ENCODE measurements at places on chromosomes 11 and 22. TPM values are rescaled to one million over a fixed set of nuclear protein-coding genes. Genes with fewer than 3 reads are reported as not detected.

DNA sequence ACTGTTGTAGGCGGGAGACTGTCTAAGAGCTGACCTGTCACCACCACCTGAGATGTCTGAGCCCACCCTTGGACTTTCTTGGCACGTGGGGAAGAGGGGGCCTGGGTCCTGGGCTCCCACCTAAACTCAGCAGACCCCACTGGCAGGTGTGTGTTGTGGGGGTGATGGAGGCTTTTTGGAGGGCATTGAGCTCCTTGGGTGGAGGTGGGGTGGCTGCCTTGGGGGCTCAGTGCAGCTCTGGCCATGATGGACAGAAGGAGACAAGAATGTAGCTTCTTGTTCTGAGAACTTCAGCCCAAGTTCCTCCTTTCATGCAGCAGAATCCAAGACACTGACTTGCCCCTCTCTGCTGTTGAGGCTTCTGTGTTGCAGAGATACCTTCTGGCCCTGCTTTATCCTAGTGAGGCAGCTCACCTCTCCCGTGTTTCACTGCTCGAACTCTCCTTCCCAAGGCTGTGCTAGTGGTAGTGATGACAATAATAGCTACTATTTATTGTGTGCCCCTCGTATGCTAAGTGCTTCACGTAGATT lies 116.6 kb upstream of the OR4B1 start:
- DNase-seq: no peak

DNA sequence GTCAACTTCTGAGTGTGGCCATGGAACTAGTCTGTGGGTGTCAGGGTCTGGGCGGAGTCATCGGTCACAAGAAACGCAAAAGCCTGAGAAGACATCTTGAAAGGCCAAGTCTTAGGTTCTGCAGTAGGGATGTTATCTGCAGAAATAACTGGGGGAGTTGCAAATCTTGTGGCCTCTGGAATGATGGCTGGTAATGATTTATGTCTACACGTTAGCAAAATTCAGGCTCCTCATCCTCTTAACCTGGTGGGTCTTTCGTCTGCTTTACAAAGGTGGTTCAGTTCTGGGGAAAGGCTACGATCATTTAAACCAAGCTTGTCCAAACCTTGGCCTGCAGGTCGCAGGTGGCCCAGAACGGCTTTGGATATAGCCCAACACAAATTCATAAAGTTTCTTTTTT lies 7.4 kb upstream of the CYB5R3 start:
- no peak for DNase-seq

DNA sequence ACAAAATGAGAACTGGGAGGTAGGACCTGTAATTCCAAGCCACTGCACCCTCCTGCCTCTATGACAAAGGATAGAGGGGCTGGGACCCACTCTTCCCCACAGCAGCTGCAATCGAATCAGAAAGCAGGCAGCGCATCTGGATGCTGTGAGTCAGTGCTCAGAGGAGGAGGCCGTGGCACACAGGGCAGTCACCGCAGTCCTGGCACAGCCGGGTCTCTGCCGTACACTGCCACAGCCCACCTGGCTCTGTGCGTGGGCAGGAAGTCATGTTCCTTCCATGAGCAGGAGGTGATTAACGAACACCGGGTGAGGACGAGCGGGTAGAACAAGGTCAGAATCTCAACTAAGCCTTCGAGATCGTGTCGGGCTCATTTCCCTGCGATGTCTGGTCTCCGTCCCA lies 30.2 kb upstream of the PPFIA1 start:
- DNase-seq: no peak

- DNase-seq: no peak
These were observed 5.7 kb downstream of the ZFTA start for GRCh38 chr11:63762654-63763495.

GRCh38 chr22:29128891-29129807 lies 56.3 kb downstream of the KREMEN1 start:
- DNase-seq: no peak

GRCh38 chr11:75440960-75441803 lies 8.2 kb upstream of the KLHL35 start:
- no peak for DNase-seq

The PLEKHB1 gene
- 3.4 TPM for total RNA-seq

The GRM5 gene
- total RNA-seq: not detected

DNA sequence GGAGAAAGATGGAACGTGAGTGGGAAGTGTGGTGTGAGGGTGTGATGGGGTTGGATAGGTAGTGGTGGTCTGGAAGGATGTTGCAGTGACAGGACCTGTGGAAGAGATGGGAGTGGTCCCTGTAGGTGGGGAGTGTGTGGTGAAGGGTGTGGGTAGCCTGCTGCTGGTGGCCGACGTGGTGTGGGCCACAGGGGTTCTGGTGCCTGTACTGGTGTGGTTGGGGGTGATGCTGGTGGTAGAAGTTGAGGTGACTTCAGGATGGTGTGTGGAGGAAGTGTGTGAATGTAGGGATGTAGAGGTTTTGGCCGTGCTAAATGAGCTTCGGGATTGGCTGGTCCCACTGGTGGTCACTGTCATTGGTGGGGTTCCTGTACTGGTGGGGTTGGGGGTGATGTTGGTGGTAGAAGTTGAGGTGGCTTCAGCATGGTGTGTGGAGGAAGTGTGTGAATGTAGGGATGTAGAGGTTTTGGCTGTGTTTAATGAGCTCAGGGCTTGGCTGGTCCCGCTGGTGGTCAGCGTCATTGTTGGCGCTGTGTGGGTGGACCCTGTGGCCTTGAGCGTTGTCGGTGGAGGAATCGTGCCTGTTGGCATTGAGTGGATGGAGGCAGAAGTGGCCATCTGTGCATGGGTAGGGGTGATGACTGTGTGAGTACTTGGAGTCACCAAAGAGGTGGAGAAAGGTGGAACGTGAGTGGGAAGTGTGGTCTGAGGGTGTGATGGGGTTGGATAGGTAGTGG lies 19.1 kb downstream of the MUC6 start:
- DNase-seq: no peak
